ENCODE measurements at places on chromosomes 13 and 19.

GRCh38 chr13:39870197-39870747, 214.8 kb downstream of the COG6 start:
- no peak for DNase-seq

- DNase-seq = peak; percentile 28
Observed at GRCh38 chr19:46924874-46925547, 64.2 kb downstream of the ARHGAP35 start.

DNA sequence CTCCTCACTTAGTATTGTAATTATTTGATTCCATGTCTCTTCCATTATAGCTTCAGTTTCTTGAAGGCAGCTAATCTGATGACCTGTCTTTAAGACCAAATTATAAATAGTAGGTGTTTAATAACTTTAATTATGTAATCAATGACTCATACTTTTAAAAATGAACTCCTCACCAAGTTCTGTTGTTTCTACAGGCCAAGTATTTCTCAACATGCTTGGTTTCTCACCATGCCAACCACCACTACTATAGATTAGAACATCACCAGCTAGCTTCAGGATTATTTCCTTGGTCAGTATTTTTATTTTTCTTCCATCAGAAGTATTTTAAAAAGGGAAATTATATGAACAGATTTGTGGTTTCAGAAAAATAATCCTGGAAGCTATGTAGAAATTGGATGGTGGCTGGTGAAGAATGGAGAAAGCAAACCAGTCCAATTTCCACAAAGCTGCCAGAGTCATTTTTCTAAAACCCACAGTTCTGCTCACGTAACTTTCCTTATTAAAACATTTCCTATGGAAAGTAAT, 237.7 kb upstream of the DACH1 start:
- no peak for DNase-seq

- no peak for DNase-seq
Observed at GRCh38 chr19:16892868-16893685, 4.3 kb downstream of the F2RL3 start.

- no peak for DNase-seq
Observed at GRCh38 chr19:24046550-24046949, 40.4 kb upstream of the ZNF254 start.

Data from activated gamma-delta T cell treated with Interleukin-2 at 50 U/mL for 16 hours (primary cell).